ENCODE measurements at places on chromosomes 12 and 14.

DNA sequence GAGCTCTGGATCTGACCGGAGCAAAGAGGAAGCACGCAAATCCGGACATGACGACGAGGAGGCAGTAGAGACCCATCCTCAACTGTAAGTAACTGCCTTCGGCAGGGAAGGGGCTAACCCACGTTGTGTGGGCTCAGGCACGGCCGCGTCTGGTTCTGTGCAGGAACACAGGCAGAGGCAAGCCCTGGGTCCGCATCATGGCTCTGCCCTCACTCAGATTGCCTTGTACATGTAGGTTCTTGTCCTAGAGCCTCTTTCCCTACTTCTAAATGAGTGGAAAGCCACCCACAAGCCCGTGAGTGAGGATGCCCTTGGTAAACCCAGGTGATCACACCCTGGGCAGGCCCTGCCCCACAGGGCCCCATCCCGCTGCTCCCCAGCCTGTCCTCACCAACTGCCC is 8.9 kb upstream of the RPLP0 start:
- no peak for DNase-seq

GRCh38 chr14:89681086-89682018 is 264.3 kb upstream of the FOXN3 start:
- no peak for DNase-seq

- no peak for DNase-seq
These were observed 37.2 kb upstream of the HDAC7 start for GRCh38 chr12:47856721-47857575.

GRCh38 chr12:47947341-47947740 is 16.1 kb upstream of the TMEM106C start:
- DNase-seq, result no peak

GRCh38 chr12:57585156-57585555 is 5.8 kb upstream of the PIP4K2C start:
- DNase-seq, result no peak

DNA sequence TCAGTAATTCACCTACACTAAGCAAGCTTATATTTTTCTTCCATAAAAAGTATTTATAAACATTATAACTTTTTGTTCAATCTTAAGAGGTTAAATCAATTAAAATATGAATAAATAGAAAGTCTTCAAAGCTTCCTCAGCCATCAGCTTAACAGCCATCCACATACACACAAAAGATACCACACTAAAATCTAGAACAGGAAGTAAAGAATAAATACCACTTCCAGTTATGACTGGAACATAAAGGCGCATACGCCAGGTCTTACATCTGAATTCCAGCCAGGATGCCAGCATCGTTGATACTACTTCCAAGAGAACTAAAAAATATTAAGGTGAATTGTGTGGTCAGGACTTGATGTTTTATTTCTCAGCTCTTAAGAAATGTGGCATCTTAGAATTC is 17.0 kb downstream of the SIX1 start:
- DNase-seq, result no peak

DNA sequence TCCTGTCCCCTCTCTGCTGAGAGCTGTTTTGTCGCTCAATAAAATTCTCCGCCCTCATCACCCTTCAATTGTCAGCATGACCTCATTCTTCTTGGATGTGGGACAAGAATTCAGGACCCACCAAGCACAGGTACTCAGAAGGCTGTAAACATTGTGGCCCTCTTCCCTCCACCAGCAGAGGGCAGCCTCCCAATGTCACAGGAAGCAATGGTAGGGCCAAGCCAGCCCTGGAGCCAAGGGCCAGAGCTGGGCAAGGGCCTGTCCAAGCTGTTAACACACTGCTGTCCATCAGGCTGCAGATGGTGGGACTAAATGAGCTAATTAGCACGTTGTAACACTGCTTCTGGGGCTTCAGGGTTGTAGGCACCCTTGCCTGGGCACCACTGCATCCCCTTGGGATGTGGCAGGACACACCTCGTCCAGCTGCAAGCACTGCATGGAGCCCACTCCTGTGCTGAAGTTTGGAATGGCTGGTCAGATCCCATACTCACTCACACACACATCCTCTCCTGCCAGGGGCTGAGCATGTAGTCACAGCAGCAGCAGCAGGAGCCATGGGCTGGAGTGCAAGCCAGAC is 62.7 kb upstream of the HECTD1 start:
- DNase-seq, result no peak

DNA sequence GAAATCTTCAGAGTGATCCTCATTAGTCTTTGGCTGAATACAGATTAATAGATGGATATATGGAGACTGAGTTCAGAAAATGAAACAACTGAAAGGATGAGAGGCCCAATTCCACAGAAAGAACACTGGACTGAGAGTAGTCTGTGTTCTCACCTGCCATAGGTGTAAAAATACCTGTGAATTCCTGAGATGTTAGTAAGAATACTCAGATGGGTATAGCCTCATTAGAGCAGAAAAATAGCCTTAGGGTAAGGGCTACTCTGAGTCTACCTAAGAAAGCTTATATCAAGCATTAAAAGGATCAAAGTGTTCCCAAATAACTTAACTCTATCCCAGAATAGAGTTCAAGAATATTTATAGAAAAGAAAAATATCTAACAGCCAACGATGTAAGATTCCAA is 1510.3 kb upstream of the SEL1L start:
- DNase-seq, result no peak

- DNase-seq, result no peak
These were observed 11.5 kb upstream of the SFSWAP start for GRCh38 chr12:131699434-131699833.

- DNase-seq, result no peak
These were observed 8.9 kb downstream of the GPR132 start for GRCh38 chr14:105056303-105056831.

DNA sequence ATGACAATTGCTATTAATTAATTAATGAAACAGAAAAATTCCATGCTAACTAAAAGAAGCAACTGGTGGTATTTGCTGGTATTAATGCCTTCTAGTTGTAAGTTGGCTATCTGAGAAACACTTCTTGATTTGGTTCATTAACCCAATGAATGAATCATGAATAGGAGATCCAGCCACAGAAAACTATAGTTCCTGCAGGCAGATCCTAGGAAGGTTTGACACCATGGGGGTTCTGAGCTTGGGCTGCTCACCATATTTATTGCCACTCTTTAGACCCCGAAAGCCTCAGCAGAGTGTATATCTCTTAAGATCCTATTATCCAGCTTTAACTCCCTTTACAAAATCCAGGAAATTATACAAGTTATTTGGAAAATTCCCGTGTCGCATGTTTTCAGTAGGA is 81.4 kb upstream of the REP15 start:
- DNase-seq, result no peak

DNA sequence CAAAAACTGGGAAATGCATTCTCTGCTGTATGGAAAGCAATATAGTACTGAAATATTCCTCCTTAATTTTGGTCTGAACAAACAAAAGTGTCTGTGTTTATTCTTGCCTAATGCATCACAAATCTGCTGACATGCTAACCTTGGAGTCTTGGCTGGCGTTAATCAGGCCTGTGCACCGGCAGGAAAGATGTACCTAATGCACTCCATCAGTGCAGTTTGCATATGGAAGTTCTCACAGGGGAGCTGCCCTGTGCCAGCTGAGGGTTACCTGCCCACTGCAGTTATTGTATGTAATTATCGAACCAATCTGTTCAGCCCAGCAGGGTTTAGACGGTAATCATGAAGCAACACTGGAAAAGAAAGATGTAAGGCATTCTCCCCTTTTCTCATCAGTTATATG is 76.9 kb downstream of the VRK1 start:
- DNase-seq, result no peak

DNA sequence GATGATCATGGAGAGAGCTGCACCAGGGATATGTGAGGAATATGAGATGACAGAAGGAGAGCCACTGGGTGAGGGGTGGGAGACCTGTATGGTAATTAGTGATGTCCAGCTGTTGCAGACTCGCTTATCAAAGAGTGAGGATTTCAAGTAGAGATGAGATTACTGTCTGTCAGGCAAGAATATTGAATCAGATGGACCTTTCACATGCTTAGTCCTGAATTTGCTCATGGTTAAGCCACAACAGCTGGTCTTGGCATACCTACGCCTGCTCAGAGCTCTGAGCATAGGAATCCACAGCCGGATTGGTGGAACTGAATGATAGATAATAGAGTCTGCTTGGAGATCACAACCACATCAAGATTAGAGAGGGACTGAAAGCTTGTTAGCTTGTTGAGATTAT is 115.2 kb upstream of the ARHGAP5 start:
- DNase-seq, result no peak

GRCh38 chr14:98167275-98167674 is 1104.7 kb downstream of the BCL11B start:
- no peak for DNase-seq

- DNase-seq, result no peak
These were observed 68.2 kb downstream of the KSR2 start for GRCh38 chr12:117900561-117900960.
